ENCODE measurements at places on chromosomes 2 and 18. TPM values are rescaled to one million over a fixed set of nuclear protein-coding genes. Genes with fewer than 3 reads are reported as not detected.

The FSHR gene
- total RNA-seq: not detected

GRCh38 chr2:223101340-223102039, 49.5 kb downstream of the KCNE4 start:
- DNase-seq: no peak

DNA sequence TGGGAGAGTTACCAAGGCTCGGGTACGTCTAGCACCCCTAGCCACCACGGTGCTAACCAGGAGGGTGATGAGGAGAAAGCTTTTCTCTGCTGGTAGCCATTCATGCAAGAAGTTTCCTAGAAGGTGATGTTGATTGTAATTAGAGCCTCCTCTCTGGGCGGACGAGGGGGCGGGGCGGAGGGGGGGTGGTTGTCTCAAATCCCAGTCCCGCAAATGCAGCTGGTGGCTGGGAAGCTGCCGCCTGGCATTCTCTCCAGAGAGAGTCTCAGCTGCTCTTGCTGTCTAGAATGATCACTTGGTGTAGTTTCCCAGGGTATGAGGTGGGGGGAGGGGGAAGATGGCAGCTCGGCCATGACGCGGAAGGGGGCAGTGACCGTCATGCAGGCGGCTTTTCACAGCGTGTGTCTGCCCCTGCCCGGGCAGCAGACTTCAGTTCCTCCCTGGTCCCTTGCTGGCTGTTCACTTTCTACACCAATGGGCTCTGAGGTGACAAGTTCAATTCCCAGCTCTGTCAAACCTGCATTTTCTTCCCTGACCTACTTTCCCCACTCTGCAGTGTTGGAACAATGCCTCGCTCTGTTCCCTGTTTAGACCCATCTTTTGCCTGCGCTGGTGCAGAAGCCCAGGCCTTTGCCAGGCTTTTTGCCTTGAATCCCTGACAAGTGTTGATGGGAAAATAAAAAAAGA, 61.5 kb upstream of the KLF7 start:
- no peak for DNase-seq

DNA sequence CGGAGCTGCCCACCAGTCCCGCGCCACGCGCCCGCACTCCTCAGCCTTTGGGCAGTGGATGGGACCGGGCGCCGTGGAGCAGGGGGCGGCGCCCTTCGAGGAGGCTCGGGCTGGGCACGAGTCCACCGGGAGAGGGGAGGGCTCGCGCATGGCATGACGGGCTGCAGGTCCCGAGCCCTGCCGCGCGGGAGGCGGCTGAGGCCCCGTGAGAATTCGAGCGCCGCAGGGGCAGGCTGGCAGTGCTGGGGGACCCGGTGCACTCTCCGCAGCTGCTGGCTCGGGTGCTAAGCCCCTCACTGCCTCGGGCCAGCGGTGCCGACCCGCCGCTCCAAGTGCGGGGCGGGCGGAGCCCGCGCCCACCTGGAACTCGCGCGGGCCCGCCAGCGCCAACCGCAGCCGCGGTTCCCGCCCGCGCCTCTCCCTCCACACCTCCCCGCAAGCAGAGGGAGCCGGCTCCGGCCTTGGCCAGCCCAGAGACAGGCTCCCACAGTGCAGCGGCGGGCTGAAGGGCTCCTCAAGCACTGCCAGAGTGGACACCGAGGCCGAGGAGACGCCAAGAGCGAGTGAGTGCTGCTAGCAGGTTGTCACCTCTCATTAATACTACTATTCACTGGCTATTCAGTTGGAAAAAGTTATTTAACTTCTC, 3.6 kb upstream of the TTC21B start:
- no peak for DNase-seq

All from activated CD4-positive, alpha-beta T cell treated with anti-CD3 and anti-CD28 coated beads for 36 hours (primary cell).